ENCODE measurements at places on chromosomes 1 and 21.

- DNase-seq, result no peak
Observed at GRCh38 chr1:226601456-226601855, 52.9 kb downstream of the STUM start.

DNA sequence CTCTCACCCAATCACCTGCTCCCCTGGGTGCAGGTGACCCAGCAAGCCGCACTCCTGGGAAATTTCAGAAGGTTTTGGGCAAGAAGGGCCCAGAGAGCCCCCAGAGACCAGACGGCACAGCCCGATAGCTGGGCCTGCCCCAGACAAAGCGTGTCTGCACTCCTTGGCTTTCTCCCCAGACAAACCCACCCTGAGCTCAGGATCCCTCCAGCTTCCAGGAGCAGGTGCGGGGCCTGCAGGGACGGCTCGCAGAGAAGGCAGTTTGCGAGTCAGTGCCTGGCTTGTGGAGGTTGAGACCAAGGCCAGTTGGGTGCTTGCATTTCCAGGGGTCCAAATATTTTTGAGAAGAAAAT is 6.7 kb downstream of the PDE9A start:
- DNase-seq, result no peak

DNA sequence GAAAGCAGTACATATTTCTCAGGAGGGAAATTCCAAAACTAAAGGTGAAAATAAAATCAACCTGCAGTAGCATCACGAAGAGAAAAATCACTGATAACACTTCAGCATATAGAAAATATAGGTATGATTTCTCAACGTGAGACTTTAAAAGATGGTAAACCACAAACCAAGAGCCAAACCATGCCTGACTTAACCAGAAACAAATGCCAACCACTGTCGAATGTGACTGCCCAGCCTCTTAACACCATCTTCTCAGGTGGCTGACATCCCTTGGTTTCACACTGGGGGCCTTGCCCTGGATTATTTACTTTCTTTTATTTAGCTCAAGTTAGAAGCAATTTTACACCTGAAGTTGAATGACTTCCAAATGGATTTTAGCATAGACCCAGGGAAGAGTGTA is 10.1 kb downstream of the HMGCS2 start:
- DNase-seq, result no peak

- no peak for DNase-seq
Observed at GRCh38 chr1:23868557-23869016, 497 bp upstream of the FUCA1 start.

DNA sequence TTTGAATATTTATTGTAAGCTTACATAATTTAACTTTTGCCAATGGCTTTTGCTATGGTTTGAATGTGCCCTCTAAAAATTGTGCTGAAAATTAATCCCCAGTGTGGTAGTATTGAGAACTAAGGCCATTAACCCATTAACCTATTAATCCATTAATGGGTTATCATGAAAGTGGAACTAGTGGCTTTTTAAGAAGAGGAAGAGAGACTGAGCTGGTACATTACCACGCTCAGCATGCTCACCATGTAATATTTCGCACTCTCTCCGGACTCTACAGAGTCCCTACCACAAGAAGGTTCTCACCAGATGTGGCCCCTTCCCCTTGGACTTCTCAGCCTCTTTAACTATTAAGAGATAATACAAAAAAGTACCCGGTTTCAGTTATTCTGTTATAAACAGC is 164.4 kb upstream of the ZRANB2 start:
- DNase-seq, result no peak

- DNase-seq, result no peak
Observed at GRCh38 chr1:228825840-228826484, 90.7 kb downstream of the RHOU start.

DNA sequence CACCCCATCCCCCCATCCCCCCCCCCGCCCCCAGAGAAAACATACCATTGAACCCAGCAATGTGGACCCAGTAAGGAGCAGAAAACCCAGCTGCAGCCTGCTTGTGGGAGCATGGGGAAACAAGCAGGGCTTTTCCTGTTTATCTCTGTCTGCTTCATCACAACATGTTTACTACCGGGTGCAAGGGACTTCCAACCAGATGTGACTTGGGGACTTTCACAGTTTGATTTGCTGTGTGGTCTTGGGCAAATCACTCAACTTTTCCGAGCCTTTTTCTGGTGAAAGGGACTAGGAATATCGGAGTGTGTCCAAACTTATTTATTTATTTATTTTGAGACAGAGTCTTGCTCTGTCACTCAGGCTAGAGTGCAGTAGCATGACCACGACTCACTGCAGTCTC is 3.2 kb downstream of the TMCC2 start:
- DNase-seq, result no peak

GRCh38 chr1:230636575-230637148 is 5.6 kb upstream of the COG2 start:
- DNase-seq, result peak; percentile 31

- no peak for DNase-seq
Observed at GRCh38 chr1:56436912-56437417, 142.4 kb downstream of the PLPP3 start.

- DNase-seq, result no peak
Observed at GRCh38 chr1:32774950-32775634, 42.1 kb downstream of the YARS1 start.

DNA sequence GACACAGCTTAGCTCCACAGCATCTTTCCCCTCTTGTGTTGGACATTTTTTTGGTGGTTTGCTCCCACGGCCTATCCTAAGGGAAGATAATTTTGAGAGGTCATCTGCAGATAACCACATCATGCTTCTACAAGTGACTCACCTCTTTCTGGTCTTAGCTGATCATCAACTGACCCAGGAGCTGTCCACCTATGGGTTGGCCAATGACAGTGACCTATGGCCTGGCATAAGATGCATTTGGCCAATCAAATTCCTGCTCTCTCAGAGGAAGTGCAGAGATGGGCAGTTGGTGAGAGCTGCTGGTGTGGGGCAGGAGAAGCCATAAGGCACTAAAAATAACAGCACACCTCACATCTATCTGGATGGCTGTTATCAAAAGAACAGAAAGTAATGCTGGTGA is 100.0 kb upstream of the CLDN14 start:
- no peak for DNase-seq

DNA sequence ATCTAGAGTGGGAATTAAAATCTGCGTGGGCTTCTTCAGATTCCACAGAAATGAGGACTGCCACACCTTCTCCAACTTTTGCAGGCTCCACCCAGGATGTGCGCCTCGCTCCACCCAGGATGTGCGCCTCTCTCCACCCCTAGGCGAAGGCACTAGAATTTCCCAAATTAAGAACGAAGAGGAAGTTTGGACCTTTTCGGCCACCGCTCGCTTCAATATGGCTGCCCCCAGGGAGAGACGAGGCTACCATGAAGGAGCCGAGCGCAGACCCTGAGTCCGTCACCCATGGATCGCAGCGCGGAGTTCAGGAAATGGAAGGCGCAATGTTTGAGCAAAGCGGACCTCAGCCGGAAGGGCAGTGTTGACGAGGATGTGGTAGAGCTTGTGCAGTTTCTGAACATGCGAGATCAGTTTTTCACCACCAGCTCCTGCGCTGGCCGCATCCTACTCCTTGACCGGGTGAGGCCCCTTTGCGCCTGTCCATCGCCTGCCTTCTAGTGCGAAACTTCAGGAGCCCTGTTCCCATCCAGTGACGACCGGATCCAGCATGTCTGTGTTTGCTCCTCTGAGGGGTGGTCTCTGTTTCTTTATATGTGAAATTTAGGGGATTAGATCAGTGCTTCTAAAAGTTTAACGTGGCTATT is at the start of the genes CRYZ and TYW3:
Gene CRYZ, minus strand, starts transcription at position 91 of the 644 bp plus-strand sequence. CDS start 8,229 bp downstream, outside the sequence.
Gene TYW3, plus strand, starts transcription at position 193 of the 644 bp plus-strand sequence. Its CDS starts 93 bp downstream, at position 286.
- peak; percentile 87 for DNase-seq

- no peak for DNase-seq
Observed at GRCh38 chr1:162972773-162973172, 96.4 kb upstream of the RGS4 start.

GRCh38 chr1:64655861-64656260 is 89.0 kb upstream of the RAVER2 start:
- no peak for DNase-seq

GRCh38 chr1:65953170-65953569 is 160.5 kb downstream of the PDE4B start:
- DNase-seq, result no peak

GRCh38 chr1:55682198-55682597 is 467.0 kb upstream of the USP24 start:
- no peak for DNase-seq

GRCh38 chr1:197178998-197179397 is 32.5 kb upstream of the ASPM start:
- DNase-seq, result no peak

DNA sequence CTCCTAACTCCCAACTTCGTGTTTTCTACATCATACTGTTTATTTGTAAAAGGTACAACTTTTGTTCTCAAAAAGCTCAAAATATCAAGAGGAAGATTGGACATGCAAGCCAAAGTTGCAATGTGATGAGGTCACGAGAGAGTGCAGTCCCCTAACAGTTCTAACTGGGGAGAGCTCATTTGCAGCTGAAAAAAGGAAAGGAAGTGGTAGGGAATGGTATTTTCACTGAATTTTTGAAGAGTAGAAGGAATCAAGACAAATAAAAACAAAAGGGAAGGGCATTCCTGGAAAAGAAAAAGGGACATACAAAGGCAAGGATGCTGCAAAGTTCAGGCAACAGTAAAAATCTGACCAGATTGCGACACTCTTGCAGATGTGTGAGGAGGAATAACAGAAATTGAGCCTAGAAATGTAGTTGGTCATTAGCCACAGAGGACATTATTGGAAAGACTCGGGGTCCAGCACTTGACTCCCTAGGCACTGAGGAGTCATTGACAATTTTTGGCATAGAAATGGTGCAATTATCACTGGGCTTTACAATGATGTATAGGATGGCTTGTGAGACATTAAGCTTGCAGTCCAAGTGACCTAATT is 67.9 kb downstream of the TBX15 start:
- no peak for DNase-seq

DNA sequence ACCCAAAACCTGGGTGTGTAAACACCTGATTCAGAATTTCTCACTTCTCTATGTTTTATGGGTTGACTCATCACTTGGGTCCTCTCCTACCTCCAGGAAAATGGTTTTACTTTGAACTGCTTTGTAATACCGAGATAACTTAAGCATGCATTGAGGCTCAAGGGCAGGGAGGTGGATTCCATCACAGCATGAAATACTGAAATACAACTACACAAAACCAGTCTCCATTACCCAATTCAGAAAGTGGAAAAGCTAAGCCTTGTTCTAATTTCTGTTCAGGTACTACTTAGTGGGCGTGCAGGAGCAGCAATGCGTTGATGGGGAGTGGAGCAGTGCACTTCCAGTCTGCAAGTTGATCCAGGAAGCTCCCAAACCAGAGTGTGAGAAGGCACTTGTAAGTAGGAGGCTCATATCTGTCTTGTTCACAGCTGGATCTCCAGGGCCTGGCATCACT is 6.1 kb upstream of the C4BPA start:
- peak; percentile 51 for DNase-seq

DNA sequence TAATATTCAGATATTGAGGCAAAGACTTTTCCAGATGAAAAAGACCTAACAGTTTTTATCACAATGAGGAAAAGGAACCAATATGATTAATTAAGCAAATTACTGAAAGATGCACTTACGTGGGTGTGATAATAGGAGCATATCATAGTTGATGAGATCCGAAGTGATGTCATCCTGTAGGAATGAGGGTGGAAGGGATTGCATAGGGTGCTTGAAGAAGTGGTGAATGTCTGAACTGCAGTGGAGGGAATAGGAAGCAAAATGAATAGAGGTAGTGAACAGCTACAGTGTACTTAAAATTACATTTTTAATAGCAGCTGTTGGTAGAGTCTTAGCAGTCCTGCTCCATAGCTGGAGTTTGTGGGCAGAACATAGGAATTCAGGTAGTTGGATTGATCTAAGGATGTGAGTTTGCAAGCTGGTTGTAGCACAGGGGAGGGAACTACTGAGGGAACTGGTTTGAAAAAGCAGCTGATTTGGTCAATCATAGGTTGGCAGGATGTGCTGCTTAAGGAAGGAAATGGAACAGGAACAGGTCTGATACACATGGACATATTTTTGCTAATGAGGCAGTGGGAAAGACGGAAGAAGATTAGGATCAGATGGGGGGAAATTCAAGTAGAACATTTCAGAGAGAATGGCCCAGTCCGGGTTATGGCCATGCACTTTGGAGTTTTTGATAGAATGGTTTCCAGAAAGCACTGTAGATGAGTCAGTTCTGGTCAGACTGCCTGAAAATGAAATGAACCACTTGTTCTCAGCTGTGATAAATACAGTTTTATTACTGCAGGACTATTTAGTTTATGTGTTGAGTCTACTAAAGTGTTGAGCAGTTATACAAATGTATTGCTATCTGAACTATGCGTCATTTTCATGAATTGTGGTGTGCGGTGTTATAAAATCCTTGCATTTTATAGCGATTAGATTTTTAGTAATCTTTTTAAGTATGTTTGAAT is 155.8 kb downstream of the RYR2 start:
- DNase-seq, result no peak

DNA sequence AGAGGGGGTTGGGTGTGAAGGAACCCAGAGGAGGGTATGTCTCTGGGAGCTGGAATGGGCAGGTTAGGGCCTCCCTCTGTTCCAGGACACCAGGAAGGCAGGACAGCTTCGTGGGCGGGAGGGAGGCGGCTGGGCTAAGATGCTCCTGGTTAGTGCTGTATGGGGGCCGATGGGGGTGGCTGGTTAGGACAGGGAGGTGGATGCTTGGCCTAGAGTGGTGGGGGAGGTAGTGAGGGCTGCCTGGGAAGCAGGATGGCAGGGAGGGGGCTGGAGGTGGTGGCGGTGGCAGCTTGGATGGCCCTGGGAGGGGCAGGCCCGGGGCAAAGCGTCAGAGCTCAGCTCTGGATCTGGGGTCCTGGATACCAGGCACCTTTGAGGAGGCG is 6.2 kb upstream of the MMP23B start:
- no peak for DNase-seq

- no peak for DNase-seq
Observed at GRCh38 chr1:219446288-219446687, 166.6 kb downstream of the ZC3H11B start.

DNA sequence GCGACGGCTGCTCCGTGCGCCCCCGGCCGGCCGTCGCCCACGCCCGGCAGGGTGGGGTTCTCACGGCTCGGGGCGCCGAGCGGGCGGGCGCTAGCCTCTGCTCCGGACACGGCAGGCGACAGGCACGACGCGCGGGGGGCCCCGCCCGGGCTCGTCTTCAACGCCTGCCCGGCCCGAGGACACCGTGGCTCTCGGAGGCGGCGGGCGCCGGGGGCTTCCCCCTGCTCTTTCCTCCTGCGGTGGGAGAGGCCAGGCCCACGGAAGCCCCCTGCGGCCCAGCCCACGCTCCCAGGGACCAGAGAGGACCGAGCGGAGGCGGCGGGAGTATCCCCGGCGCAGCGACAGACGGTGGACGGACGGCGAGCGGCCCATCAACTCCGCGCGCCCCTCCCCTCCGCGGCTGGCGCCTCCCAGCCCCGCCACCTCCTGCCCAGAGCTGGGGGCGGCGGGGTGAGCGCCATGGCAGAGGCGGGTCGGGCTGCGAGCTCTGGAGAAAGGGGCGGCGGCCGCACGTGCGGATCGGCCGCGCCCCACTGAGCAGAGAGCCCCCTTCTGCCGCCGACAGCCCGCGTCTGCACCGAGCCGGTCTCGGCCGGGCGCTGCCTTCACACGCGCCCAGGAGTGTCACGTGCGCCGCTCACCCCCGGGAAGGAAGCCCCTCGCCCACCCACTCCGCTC is at the start of the genes SHE and TDRD10:
Gene SHE, minus strand, starts transcription at position 347 of the 678 bp plus-strand sequence. CDS start 386 bp downstream, outside the sequence.
Gene TDRD10, plus strand, starts transcription at position 154 of the 678 bp plus-strand sequence. CDS start 4,685 bp downstream, outside the sequence.
- no peak for DNase-seq
